Common myeloid progenitor, CD34-positive (primary cell): ENCODE measurements at places on chromosomes 11 and 22.

GRCh38 chr11:393219-394033, 583 bp upstream of the PKP3 start:
- no peaks in the 10 kb centered on the region for H3K36me3 ChIP-seq
- H3K4me1 ChIP-seq: no peaks in the 10 kb centered on the region
- no peak overlapping the region for H3K4me3 ChIP-seq
- DNase-seq: no peak
- H3K27me3 ChIP-seq: no peaks in the 10 kb centered on the region

DNA sequence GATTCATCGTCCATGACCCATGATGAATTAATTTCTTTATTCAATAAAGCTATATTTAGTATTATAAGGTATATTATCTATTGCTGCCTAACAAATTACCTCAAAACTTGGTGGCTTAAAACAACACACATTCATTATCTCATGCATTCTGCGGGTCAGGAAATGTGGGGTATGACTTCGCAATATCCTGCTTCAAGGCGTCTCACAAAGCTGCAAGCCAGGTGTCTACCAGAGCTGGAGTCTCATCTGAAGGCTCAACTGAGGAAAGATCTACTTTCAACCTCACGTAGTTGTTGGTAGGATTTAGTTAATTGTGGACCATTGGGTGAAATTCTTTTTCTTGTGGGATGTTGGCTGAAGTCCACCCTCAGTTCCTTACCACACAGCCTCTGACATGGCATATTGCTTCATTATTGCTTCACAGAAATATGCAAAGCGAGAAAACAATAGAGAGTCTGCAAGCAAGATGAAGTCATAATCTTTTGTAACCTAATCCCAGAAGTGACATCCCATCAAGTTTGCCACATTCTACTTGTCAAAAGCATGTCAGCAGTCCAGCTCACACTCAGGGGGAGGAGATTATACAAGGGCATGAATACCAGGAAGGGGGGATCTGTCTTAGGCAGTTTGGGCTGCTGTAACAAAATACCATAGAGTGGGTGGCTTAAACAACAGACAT, 45.1 kb downstream of the KREMEN1 start:
- no peak overlapping the region for H3K4me3 ChIP-seq
- no peak overlapping the region for H3K27ac ChIP-seq
- DNase-seq: peak; percentile 14
- H3K36me3 ChIP-seq: no peaks in the 10 kb centered on the region

- H3K36me3 ChIP-seq: no peaks in the 10 kb centered on the region
- no peak overlapping the region for H3K27ac ChIP-seq
- H3K27me3 ChIP-seq: no peaks in the 10 kb centered on the region
- H3K4me3 ChIP-seq: no peak overlapping the region
- no peak for DNase-seq
- no peaks in the 10 kb centered on the region for H3K4me1 ChIP-seq
Measured at GRCh38 chr11:70861559-70861958, 390.8 kb downstream of the SHANK2 start.

GRCh38 chr22:40542821-40543540, 93.5 kb downstream of the MRTFA start:
- H3K36me3 ChIP-seq: no peaks in the 10 kb centered on the region
- no peaks in the 10 kb centered on the region for H3K4me1 ChIP-seq
- H3K27ac ChIP-seq: no peak overlapping the region
- no peak for DNase-seq
- no peaks in the 10 kb centered on the region for H3K27me3 ChIP-seq

DNA sequence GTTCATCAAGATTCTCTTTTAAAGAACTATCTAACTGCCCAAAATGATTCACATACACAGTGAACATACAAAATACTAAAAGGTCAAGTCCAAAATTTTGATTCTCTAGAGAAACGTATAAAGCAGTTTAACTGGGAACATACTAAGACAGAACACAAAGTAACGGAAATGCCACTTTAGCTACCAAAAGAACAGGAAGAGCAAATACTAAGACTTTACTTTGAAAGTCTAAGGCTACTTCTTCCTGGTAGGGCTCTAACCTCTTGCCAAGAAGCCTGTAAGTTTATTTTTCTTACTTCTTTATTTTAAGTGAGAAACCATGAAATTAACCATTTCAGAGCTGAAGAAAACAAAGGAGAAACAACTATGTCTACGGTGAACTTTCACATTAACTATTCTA, 6.2 kb downstream of the PICALM start:
- peak; percentile 35 for DNase-seq
- H3K4me3 ChIP-seq: peak overlapping the region; percentile 38

DNA sequence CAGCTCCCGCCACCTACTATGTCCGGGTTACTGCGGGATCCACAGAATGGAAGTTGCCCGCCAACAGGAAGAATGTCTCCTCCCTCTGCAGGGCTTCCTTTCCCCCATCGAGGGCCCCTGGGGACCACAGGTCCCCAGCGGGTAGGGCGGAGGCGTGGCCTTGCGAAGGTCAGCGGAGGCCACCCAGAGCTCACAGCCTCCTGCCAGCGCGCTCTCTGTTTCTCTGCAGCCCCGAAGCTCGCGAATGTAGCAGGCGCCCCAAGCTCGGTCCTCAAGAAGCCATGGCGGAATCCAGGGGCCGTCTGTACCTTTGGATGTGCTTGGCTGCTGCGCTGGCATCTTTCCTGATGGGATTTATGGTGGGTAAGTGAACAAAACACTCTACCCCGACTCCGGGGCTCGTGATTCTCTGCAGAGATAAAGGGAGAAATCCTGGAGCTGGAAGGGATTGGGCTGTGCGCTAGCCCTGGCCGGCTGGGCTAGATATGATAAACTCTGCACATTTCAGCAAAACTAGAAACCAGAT, at the start of gene NAALAD2:
Gene NAALAD2, plus strand, starts transcription at position 186 of the 526 bp plus-strand sequence. Its CDS starts 96 bp downstream, at position 282.
- H3K4me3 ChIP-seq: peak within 1 kb of the TSS; percentile 65
- H3K27me3 ChIP-seq: peaks cover 2% of the 10 kb centered on the region
- H3K4me1 ChIP-seq: no peaks in the 10 kb centered on the region

DNA sequence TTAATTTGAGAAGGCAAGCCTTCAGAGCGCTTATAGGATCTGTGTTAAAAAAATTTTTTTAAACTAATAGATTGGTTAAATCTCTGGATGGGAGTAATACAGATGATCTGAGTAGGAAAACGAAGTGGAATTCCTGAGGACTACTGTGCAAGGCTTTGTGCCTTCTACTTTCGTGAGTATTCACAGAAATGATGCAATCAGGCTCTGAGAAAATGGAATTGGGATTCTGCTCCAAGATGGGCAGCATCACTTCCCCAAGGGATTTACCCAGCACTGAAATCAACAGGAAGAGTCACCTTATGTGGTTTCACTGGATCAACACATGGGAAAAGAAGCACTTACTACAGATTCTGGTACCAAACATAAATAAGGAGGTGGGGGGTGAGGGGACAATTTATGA, 12.5 kb downstream of the KMT5B start:
- H3K36me3 ChIP-seq: no peaks in the 10 kb centered on the region
- no peaks in the 10 kb centered on the region for H3K4me1 ChIP-seq
- no peak overlapping the region for H3K27ac ChIP-seq
- no peaks in the 10 kb centered on the region for H3K27me3 ChIP-seq
- no peak for DNase-seq

- no peaks in the 10 kb centered on the region for H3K36me3 ChIP-seq
- H3K27ac ChIP-seq: no peak within 1 kb of the TSS
- H3K4me1 ChIP-seq: peaks cover 10% of the 10 kb centered on the region
- H3K4me3 ChIP-seq: peak within 1 kb of the TSS; percentile 70
Measured at GRCh38 chr11:9091044-9091922, at the start of gene SCUBE2. Gene SCUBE2 (minus strand): TSS chr11:9091599. CDS start chr11:9091528, 71 bp downstream.

DNA sequence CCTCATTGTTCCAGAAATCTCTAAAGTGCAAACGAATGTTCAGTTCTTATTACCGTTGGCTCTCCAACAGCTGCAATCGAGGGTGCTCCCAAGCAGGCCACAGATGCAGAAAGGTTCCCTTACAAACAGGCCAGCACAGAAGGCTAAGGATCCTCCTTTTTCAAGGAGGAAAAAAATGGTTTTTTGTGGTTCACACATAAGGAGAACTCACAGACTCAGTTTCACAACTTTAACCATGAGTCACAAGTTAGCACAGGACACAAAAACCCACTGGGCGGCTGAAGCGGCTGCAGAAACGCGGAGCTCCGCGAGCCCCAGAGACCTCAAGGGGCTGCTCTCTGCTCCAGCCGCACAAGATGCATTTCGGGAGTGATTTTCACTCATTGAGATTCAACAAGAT, 98.2 kb upstream of the PRR5 start:
- peaks cover 3% of the 10 kb centered on the region for H3K27me3 ChIP-seq
- peak; percentile 39 for DNase-seq
- H3K36me3 ChIP-seq: no peaks in the 10 kb centered on the region
- peaks cover 15% of the 10 kb centered on the region for H3K4me1 ChIP-seq
- no peak overlapping the region for H3K4me3 ChIP-seq

DNA sequence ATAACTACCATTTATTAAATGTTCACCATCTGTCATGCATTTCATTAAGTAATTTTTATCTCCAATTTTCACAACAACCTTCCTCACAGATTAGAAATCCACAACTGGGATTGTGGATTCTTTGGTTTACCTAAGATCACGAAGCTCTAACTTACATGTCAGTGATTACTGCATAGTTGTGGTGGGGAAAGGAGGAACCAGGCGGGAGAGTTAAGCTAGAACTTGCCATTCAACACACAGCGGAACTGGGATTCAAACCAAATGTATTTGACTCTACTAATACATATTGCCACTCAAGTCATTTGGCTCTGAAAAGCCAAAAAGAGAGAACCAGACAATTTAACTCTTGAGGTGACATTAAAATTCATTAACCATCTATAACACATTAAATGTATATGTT, 10.4 kb upstream of the LAYN start:
- H3K27ac ChIP-seq: no peak overlapping the region
- H3K36me3 ChIP-seq: no peaks in the 10 kb centered on the region
